Mesenchymal stem cell (in vitro differentiated cells and primary cell): ENCODE measurements at places on chromosomes 13 and 19.
A peak's percentile ranks its signal among the peaks of the same experiment; 100 is the strongest.

DNA sequence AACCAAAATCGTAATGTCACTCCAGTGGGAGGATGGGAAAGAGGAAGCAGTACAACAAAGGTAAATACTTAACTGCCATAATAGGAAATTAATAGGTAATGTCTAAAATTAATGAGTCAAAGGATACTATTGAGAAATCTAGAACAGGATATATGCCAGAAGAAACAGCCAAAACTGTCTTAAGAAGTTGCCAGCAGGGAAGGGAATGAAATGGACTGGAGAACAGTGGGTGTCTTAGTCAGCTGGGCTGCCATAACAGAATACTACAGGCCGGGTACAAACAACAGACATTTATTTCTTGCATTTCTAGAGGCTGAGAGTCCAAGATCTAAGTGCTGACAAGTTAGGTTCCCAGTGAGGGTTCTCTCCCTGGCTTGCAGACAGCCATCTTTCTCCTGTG lies 40.3 kb upstream of the IPO5 start:
- DNase-seq, result no peak

DNA sequence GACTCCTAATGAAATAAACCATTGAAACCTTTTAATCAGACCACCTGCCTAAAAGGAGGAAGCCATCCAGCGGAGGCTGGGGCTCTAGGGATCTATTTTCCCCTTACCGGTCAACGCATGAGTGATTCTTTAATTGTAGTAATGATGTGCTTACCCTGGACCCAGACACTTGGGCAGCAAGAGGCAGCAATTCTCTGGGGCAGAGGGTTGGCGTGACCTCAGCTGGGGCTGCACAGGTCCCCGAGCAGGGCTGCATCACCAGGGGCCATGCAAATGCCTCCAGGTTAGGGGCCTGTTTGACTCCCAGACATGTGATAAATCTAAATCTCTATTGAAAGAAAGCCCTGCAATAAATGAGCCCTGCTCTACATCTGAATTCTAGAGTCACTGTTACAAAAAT lies 194.2 kb upstream of the TSHZ3 start:
- DNase-seq, result no peak

- DNase-seq, result no peak
These were observed 1.7 kb downstream of the MCF2L start for GRCh38 chr13:112970552-112971287.

DNA sequence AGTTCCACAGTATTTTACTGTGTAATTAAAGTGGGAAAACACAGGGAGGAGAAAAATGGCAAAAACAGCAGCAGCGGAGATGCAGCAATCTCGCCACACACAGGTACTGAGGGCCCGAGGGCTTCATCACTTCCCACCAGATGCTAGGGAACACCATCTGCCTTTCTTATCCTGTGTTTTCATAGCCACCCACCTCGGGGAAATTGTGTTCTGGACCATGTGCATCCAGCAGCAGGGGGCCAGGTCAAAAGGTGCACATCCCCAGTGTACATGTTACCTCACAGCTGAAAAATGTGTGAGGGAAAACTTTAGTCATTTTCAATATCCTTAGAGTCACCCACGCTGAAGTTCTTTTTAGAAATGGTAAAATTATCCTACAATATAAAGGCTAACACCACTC lies 30.2 kb downstream of the PDCD5 start:
- DNase-seq, result no peak

DNA sequence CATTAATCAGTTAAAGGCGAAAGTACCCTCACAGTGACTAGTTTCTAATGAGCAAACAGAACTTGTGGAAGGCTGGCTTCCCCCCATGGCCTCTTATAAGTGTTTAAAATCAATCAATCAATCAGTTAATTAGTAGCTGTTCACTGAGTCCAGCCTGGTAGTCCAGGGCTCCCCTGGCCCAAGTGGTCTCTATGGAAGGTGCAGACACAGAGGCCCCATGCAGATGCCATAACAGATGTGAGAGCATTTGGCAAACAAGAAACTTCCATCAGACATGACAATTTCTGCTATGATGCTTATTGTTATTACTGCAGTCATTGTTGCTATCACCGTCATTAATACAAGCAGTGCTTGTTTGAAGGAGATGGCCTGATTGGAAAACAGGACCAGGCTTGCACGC lies 179.0 kb upstream of the TSHZ3 start:
- DNase-seq, result no peak

- no peak for DNase-seq
These were observed 8.4 kb downstream of the MKNK2 start for GRCh38 chr19:2042485-2043250.

DNA sequence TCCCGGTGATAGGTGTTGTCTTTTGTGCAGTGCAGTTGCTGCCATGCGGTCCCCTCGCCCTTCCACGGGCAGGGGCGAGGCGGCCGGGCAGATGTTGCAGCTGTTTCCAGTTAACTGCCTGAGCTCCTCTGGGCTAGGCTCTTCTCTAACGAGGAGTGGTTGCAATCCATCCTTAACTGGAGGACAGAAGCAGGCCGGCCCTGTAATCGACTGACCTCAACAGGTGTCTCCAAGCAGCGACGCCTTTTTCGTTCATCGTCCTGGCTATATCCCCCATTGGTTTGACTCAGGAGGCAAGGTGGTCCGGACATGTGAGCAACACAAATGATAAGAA lies 1.9 kb upstream of the TSC22D1 start:
- no peak for DNase-seq

DNA sequence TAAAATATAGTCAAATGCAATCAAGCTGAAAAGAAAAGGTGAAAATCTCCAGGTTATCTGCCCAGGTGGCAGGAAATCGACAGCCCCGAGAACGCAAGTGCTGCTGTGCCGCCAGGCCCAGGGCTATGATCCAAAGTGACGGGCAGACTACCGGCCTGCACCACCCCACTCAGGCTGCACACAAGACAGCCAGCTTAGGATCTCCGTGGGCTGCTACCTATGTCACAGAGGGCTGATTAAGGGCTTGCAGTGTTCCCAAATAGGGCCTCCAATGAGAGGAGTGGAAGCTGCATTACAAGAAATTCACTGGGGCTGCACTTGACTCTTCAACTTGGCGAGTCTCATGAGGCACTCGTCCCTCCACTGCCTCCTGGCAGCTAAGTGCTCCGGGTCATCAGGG lies 121.8 kb downstream of the CRYL1 start:
- no peak for DNase-seq

DNA sequence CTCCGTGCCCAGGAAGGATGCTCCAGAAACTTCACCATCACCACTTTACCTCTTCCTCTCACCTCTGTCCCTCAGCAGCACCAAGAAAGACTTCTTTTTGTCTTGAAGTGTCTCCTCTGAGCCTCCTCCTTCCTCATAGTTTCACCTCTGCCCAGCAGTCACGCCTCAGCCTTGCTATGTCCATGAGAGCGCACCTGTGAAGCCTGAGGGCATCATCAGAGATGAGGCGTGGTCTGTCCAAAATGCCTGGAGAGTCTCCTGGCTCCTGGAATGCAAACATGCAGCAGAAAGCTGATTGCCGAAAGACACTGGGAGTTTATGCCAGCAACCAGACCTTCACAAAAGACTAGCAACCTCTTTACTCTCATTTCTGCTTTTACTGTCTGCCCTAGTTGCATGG lies 336.6 kb downstream of the TEX29 start:
- no peak for DNase-seq

DNA sequence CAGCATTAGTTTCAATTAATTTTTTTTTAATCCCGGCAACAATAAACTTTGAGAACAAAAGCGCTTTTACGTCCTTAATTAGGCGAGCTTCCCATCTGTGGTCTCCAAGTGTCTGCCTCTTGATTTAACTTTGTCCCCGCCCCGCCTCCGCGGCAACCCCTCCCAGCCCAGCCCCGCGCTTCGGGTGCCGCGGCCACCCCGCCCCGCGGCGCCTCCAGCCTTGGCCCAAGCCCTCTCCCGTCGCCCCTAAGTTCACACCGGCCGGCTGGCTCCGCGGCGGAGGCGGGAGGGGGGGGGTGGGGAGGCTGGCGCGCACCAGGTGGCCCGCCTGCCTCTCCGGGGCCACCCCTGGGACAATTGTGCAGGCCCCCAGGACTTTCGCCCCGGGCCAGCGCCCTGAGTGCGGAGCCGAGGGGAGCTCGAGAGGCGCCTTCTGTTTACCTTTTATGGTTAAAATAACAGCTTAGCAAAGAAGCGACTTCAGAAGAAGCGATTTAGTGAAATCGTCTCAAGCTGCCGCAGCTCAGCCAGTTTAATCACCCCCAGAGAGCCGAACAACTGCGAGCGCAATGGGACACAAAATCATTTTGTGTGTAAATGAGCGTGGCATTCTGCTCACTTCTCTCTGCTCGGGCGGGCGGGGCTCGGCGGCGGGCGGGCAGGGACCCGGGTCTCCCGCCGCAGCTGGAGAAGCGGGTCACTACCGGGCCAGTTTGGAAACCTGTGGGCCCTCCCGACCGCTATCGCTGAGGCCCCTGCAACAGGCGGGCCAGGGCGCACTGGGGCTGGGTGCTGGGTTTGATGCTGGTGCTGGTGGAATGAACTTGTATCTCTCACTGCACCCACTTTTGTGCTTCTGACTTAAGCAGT lies 1.4 kb downstream of the KCTD15 start:
- DNase-seq, result peak; percentile 65

DNA sequence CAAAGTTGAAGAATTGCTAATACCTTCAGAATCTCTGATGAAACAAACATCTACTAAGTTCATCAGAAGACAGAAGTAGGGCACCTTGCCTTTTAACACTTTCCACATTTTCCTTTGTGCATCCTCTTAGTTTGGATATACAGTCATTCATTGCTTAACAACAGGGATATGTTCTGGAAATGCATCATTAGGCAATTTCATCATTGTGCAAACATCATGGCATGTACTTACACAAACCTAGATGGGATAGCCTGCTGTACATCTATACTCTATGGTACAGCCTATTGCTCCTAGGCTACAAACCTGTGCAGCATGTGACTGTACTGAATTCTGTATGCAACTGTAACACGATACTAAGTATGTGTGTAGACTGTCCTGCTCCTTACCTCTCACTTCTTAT lies 169.8 kb downstream of the SUCLA2 start:
- DNase-seq, result peak; percentile 57

- DNase-seq, result peak; percentile 61
These were observed 107.1 kb downstream of the UBL3 start for GRCh38 chr13:29743201-29743786.

GRCh38 chr13:106987427-106987785 lies 419.5 kb upstream of the ARGLU1 start:
- DNase-seq, result no peak

DNA sequence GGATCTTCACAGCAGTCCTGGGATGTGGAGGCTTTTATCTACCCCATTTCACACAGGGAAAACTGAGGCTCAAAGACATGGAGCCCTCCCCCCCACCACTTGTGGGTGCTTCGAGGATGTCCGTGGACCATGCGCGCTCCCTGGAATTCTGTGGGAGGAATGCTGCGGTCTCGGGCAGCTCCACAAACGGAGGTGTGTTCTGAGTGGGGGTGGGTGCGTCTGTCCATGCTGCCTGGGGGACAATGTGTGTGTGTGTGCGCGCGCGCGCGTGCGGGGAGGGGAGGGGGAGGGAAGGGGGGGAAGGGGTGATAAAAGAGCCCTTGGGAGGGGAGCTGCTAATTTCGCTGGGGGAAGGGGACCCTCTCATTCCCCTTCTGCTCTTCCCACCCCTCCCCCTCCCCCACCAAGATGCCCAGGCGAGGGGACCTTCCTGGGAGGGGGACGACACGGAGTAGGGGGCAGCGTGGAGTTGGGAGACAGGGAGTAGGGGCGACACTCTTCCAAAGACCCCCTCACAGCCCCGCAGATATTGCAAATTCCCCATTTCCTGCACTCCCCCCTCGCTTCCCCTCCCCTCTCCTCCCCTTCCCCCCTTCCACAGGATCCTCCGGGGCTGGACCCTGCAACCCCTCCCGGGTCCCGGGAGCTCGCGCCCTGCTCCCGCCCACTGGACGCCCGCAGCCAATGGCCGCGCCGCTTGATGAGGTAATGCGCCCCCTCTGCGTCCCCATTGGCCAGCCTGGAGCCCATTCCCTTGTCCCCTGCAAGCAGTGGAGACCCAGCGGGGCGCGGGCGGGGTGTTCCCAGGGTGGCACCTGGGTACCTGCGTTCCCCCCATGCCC lies 18.9 kb upstream of the ZNRF4 start:
- peak; percentile 33 for DNase-seq

DNA sequence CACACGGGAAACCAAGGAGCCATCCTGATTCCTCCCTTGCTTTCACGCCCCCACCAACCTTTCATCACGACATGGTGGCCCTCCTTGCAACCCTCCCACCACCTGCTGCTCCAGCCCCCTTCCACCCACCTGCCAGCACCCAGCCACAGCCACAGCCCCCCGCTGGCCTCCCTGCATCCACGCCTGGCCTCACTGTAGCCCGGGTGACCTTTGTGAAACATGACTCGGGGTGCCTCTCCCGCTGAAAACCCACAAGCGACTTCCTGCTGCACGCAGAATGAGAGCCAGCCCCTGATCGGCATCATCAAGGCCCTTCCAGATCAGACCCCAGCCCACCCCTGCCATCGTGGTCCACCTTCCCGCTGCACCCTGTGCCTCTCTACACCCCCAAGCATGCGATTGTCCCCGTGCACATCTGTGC lies 14.9 kb downstream of the POP4 start:
- no peak for DNase-seq

DNA sequence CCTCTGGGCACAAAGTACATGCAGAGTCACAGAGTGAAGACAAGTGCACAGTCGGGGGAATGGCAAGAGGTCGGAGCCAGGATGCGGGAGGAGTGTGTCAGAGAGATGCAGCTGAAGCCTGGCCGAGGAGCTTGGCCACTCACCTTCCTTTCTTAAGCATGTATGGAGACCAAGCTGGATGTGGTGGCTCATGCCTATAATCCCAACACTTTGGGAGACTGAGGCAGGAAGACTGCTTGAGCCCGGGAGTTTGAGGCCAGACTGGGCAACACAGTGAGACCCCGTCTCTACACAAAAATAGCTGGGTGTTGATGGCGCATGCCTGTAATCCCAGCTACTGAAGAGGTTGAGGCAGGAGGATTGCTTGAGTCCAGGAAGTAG lies 67.0 kb downstream of the LATS2 start:
- DNase-seq, result no peak

DNA sequence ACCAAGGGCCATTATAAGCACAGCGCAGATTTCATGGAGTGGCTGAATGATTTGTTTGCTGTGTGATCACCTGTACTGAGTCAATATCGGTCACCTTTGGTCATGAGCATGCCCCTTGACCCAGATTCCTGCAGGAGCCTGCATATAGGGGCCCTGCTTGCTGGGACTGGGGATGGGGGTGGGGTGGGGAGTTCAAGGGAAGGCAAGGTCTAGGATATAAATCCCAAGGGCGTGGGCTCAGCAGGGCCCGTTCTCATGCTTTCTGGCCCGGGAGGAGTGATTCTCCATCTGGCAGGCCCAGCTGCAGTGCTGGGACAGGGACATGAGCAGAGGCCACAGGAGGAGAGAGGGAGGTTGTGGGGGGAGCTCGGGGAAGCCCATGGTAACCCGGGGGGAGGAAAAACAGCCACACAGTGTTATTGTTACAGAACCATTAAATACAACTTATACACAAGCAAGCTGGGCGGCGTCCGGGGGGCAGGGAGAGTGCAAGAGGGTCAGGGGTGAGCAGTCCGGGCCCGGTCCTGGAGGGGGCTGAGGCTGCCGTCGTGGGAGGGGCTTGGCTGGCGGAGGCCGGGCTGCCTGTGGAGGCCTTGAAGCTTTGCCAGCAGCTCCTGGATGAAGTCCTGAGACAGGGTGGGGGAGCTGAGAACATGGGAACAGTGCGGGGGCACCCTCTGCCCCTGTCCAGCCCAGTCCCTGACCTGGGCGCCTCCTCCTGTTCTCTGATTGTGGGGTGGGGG lies 5.2 kb downstream of the PPP1R14A start:
- DNase-seq, result peak; percentile 80
